ENCODE measurements at places on chromosomes 3 and 15.

GRCh38 chr3:196949285-196949619 is 6.9 kb upstream of the NCBP2 start:
- no peak for DNase-seq

DNA sequence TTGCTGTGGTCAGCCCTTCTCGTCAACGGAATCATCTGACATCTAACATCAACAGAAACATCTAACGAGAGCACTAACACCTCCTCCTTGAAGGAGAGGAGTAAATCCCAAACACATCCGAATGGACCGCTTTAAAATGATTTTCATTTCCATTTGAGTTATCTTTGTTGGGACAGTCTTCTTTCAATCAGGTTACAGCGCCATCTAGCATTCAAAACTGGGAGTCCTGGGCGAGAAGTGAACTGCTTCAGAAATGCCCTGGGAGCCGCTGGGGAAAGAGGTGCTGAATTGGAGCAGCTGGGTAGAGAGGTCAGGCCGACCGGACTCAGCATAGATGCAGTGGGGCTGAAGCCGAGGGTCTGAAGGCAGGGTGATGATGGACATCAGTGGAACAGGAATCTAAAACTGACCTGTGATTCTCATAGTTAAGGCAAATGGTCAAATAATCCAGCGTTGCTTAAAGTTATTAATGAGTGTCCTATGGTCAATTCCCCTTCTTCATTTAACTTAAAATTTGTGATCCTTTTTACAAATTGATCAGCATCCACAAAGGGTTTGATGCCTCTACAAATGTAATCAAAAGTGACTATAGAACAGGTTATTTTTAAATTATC is 170.0 kb upstream of the NDN start:
- no peak for DNase-seq

DNA sequence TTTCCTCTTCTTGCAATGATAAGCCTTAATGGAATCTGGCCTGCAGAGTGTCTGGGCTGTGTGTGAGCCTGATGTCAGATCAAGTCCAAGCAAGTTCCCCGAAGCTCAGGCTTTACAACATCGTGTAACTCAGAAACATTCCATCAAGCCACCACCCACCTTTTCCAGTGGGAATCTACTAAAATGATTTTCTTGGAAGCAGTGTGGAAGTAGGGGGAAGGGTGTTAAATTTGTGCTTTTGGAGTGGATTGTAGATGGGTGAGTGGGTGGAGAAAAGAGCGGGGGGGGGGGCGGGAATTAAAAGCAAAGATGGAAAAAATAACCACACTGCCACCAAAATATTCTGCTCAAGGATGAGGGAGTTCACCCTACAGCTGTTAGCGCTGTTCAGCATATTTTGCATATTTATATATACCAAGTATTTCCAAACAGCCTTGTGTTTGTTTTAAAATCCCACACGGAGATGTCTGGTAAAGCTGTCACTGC is 53.6 kb downstream of the VGLL3 start:
- DNase-seq: no peak

- no peak for DNase-seq
Measured at GRCh38 chr3:30778933-30779332, 115.5 kb downstream of the GADL1 start.

DNA sequence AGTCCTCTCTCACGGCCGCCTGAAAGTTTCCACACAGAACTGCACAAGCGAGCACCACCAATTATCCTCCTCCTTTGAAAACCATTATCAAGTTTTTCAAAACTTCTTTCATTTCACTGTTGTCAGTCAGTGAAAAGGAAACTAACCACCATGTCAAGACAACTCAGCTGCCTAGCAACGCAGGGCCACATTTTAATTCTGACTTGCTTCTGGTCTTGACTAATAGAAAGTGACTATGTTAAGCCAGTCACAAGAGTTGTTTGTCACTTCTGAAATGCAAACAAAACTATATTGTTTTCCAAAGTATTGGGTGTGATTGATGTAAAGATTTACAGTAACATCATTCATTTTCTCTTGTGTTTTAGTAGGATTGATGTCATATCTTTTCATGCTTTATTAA is 612.8 kb upstream of the AGTR1 start:
- DNase-seq: no peak

DNA sequence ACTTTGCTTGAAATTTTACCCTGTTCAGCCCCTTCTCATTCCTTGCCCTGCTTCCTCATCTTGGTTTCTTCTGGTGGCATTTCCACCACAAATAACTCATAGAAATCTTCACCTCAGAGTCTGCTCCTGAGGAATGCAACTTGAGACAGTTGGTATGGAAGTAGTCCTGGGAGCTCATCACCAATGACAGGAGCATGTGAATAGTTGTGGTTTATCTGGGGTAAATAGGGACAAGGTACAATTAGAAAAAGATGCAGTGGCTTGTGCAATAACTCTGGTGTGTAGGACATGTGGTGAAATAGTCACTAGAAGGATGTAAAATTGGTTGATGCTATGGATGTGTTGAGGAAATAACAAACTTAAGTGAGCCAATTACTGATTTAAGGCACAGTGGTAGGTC is 72.7 kb upstream of the CHRNA7 start:
- DNase-seq: no peak

DNA sequence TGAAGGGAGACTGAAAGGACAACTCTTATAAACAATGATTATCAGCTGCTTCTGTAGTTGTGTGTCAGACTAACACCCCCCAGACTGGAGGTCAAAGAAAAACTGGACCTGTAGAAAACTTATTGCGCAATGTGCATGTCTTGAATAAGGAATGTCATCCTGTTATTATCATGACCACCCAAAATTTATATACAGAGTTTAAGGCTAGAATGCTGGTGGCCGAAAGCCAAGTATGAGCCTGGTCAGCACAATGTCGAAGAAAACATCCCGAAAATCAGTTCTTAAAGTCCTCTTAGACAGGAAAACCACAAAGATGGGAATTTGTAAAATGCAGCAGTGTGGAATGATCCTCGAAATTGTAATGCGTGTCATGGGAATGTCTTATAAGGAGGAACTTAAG is 29.3 kb downstream of the RFTN1 start:
- no peak for DNase-seq

GRCh38 chr15:61828008-61828407 is 232.2 kb downstream of the VPS13C start:
- DNase-seq: no peak

GRCh38 chr3:32398531-32398930 is 6.9 kb downstream of the CMTM7 start:
- no peak for DNase-seq

DNA sequence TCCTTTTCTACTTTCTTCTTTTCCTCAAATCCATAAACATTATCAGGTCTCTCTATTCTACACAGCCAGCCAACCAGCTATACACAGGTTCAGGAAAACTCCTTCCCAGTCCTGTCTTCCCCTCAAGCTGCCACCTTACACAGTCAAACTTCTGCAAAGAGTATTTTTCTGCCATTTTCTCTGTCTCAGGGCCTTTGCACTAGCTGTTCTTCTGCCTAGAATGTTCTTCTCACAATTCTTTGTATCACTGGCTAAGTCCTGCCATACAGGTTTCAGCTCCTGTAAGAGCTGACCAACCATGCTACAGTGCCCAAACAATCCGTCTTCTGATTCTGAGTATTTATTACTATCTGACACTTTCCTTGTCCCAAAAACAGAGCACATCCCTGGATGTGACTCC is 278.3 kb upstream of the ICE2 start:
- no peak for DNase-seq

- DNase-seq: no peak
Measured at GRCh38 chr3:64998317-64998716, 310.5 kb upstream of the ADAMTS9 start.

GRCh38 chr3:123799544-123800361 is 84.4 kb downstream of the MYLK start:
- DNase-seq: no peak

- peak; percentile 77 for DNase-seq
Measured at GRCh38 chr3:172137287-172138192, 98.2 kb downstream of the FNDC3B start.

DNA sequence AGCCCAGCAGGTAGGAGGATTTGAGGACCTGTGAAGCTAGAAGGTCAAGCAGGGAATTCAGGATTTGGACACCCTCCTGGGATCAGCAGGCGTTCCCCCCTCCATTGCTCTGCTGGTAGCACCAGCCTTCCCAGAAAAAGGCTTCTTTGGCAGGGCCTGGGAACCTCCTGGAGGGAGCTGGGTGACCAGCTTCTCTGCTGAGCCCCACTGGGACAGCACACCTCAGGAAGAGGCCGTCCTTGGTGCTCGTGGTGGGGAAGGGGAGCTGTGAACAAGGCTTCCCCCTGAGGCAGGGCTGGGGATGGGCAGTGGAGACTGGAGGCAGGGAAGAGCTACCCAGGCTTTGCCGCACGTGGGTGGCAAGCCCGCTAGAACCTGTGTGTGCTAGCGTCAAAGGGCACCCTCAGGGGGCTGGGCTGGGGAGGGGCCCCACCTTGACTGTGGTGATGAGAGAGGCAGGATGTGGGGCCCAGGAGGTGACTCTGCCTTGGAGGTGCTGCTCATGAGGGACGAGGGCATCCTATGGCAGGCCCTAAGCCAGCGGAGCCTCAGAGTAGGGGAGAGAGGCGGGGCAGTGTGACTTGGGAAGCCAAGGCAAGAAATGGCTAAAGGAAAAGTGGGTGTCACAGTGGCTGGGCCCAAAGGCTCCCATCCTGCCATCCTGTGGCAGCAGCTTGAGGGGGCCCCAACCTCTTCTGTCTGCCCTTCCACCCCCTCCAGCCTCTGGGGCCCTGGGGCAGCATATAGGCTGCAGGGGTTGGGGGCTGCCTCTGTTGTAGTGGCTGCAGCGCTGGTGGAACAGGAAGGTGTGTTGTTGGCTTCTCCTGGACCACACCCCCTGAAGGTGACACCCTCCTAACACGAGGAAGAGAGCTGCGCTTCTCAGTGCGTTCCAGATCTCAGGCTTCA is 20.7 kb downstream of the KLF13 start:
- no peak for DNase-seq

GRCh38 chr3:65961733-65962132 is 77.0 kb downstream of the MAGI1 start:
- DNase-seq: no peak

DNA sequence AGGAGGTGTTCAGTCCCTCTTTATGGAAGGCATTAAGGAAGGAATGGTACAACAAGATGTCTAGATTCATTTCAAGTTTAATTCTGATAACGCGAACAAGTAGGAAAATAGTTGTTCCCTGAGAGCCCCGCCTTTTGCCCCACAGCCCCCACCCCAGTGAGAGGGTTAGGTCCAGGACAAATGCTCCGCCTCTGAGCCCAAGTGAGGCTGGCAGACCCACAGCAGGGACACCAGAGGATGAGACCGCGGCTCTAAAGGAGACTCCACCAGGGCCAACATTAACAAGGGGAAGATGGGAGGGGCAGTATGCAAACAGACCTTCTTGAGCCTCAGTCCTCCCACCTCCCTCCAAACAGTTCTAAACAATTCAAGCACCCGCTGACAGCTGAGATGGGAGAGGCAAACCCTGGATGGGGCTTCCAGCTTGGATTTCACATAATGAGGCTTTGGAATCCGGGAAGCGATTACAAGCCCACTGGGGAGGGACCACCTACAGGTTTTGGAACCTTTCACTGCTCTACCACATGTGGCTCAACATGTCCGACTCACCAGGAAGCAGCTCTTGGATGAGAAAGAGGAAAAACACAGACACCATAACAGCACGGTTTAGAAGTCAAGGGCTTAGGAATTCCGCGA is 42.9 kb upstream of the IREB2 start:
- DNase-seq: no peak

- DNase-seq: no peak
Measured at GRCh38 chr15:51848811-51849210, 19.4 kb downstream of the TMOD3 start.

- peak; percentile 19 for DNase-seq
Measured at GRCh38 chr3:111858642-111859041, 423 bp upstream of the PHLDB2 start.

- no peak for DNase-seq
Measured at GRCh38 chr3:58308728-58309127, 2.4 kb downstream of the HTD2 start.

DNA sequence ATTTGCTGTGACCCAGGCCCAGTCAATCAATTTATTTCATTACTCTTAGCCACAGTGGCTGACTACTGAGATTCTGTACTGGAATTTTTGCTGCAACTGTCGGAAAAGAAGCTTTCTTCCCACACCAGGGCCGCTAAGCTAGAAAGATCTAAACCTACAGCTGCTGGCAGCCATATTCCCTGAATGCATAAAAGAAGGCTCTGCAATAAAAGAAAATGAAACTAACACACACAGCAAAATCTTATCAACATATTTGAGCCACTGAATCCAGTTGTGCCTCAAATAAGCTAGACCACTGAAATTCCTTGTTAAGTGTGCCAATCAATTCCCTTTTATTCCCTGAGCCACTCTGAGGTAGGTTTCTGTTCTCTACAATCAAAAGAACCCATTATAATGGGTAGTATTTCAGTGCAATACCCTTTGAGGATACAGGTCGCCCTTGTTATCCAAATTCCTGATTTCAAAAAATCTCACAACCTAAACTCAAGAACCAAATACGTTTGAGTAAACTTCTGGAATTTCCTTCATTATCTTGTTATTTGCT is 60.3 kb downstream of the MYO9A start:
- DNase-seq: no peak

DNA sequence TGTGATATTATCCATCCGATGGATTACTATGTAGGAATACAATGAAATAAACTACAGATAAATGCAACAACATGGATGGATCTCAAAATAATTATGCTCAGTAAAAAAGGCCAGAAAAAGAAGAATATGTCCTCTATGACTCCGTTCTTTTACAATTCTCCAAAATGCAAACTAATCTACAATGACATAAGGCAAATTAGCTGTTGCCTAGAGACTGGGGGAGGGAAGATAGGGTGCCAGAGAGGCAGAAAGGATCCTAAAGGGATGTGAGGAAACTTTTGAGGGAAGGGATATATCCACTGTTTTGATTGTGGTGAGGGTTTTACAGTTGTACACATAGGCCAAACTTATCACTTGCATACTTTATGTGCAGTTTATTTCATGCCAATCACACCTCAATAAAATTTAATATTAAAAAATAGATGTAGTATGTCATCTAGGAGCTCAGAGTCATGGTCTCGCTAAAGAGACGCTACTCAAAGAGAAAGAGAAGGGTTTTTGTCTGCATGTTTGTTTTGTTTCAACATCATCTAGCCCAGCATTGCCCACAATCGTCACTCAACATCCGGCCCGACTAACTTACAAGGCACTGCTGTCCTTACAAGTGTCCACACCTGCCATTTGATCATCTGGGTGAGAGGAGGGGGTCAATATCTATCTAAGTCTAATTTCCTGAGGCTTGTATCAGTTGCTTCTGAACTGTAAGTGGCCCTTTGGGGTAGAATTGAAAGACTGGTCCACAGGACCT is 29.5 kb downstream of the HES1 start:
- DNase-seq: no peak

- no peak for DNase-seq
Measured at GRCh38 chr3:11551036-11551435, 92.7 kb downstream of the VGLL4 start.

GRCh38 chr15:80426316-80426715 is 22.1 kb downstream of the ARNT2 start:
- DNase-seq: no peak

DNA sequence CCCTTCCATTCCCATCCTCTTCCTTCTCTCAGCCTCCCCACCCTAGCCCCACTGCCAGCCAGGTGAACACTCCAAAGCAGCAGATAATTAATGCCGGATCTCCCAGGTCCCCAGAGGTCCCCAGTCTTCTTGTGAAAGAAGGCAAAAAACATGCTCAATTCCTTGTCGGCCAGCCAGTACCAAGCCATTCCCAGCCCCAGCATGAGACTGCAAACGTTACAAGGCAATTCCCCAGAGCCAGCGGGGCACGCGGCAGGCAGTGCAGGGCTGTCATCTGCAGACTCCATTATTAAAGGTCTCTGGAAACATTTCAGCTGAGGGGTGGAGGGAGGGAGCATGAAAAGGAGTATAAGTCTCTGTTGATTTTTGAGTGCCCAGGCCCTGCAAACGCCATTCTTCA is 117.8 kb downstream of the XXYLT1 start:
- DNase-seq: no peak
